ENCODE measurements at places on chromosomes 3 and 15.

- no peak for DNase-seq
These were observed 75.9 kb upstream of the FGF12 start for GRCh38 chr3:192802957-192803899.

GRCh38 chr3:123948449-123948848 lies 12.6 kb downstream of the CCDC14 start:
- no peak for DNase-seq

DNA sequence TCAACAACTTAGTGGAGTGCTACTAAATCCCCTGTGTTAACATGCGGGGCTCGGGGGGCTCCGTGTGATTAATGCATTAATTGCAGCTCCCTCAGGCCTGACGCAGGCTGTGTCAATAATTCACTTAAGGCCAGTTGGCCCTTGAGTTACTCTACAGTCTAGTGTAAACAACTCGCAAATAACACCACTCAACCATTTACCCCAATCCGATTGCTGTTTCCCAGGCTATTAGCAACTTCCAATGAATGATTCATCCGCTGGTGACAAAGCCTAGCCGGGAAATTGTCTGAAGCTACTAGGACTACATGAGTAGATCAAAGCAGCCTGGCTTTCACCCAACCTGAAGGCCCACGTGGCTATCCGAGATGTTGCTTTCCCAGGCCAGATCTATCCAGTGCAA lies 121.3 kb upstream of the SOX14 start:
- DNase-seq, result no peak

GRCh38 chr3:114218006-114218405 lies 19.4 kb downstream of the ZNF80 start:
- DNase-seq, result no peak

DNA sequence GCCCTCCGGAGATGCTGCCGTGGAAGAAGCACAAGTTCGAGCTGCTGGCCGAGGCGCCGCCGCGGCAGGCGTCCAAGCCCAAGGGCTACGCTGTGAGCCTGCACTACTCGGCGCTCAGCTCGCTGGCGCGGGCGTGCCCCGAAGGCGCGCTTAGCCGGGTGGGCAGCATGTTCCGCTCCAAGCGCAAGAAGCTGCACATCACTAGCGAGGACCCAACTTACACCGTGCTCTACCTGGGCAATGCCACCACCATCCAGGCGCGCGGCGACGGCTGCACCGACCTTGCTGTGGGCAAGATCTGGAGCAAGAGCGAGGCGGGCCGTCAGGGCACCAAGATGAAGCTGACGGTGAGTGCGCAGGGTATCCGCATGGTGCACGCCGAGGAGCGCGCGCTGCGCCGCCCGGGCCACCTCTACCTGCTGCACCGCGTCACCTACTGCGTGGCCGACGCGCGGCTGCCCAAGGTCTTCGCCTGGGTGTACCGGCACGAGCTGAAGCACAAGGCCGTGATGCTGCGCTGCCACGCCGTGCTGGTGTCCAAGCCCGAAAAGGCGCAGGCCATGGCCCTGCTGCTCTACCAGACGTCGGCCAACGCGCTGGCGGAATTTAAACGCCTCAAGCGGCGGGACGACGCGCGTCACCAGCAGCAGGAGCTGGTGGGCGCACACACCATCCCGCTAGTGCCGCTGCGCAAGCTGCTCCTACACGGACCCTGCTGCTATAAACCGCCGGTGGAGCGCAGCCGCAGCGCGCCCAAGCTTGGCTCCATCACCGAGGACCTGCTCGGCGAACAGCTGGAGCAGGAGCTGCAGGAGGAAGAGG lies 1.3 kb downstream of the FAM43A start:
- DNase-seq, result peak; percentile 12

- no peak for DNase-seq
These were observed 121.8 kb downstream of the ADAM10 start for GRCh38 chr15:58627701-58628100.

DNA sequence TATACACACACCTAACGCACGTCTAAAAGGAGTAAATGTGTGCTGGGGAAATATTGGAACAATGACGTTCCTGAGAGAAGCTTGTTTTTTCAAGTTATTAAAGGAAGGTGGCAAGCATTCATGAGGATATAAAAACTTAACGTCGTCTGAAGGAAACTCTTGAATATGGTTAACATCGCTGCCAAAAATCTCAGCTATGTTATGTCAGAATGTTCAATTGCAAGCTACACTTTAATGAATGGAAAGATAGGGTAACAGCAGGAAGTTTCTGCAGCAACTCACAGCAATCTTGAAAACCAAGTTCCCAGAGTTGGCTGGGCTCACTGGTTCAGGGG lies 54.3 kb upstream of the MEF2A start:
- no peak for DNase-seq

GRCh38 chr3:142007710-142008399 lies 131.4 kb downstream of the ATP1B3 start:
- no peak for DNase-seq

DNA sequence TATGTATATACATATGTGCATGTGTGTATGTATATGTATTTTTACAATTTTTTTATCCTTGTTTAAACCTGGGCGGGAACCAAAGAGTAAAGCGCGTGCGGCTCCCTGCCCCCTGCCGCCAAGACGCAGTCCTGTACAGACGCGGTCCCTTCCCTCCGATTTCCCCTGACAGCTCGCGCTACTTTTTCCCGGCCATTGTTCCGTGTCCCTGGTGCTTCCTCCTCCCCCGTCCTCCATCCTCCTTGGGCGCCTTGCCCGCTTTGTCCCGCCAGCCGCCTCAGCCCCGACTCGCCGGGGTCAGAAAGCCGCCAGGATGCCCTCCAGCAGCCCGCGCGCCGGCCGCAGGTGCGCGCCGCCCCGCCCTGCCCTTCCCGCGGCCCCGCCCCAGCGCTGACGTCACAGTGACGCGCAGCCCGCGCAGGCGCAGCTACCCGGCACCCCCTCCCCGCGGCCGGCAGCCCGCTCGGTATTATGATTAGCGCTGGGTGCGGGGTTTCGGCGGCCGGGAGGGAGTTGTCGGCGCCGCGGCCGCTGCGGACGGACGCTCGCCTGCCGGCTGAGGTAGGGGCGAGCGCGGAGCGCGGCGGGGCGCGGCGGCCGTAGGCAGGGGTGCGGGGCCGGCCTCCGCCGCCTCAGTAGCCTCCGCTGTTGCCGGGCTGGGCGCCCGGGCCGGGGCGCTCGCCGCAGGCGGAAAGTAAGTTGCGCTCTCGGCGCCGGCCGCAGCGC lies at the start of gene SNRK:
Gene SNRK (plus strand): TSS at position 426 of the 726 bp plus-strand sequence. CDS start 16,664 bp downstream, outside the sequence.
- peak; percentile 91 for DNase-seq

DNA sequence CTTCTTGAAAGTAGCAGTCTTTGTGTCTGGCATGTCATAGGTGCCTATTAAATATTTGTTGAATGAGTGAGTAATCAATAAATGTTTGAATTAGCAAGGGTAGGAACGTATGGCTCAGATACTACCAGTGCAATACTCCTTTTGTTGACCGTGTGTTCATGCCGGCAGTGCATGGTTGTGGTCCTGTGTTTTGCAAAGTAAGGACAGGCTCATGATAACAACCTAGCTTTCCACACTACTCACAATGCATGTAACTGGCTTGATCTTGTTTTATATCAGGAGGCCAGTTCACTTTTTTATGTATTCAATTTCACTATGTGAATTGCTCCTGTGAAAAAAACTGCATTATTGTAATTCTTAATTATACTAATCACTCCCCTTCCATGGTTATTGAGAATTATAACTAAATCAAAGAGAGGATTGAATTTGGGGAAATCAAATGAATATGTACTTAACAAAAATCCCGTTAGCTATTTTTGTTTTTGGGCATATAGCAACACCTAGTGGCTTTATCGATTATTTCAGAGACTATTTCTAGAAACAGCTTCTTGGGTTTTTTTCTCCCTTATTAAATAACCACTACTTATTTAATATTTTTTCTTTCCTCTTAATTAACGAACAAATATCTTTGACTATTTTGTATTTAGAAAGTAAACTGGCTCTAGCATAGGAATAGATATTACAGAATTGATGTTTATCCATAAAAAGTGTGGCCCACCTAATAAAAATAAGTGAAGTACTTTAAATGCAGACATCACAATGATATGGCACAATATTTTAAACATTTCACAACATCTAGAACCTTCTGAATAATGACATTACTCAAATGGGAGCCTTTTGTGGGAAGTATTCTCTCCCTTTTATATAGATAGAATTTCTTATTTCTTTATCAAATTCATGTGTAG lies 218.5 kb downstream of the BBX start:
- no peak for DNase-seq

DNA sequence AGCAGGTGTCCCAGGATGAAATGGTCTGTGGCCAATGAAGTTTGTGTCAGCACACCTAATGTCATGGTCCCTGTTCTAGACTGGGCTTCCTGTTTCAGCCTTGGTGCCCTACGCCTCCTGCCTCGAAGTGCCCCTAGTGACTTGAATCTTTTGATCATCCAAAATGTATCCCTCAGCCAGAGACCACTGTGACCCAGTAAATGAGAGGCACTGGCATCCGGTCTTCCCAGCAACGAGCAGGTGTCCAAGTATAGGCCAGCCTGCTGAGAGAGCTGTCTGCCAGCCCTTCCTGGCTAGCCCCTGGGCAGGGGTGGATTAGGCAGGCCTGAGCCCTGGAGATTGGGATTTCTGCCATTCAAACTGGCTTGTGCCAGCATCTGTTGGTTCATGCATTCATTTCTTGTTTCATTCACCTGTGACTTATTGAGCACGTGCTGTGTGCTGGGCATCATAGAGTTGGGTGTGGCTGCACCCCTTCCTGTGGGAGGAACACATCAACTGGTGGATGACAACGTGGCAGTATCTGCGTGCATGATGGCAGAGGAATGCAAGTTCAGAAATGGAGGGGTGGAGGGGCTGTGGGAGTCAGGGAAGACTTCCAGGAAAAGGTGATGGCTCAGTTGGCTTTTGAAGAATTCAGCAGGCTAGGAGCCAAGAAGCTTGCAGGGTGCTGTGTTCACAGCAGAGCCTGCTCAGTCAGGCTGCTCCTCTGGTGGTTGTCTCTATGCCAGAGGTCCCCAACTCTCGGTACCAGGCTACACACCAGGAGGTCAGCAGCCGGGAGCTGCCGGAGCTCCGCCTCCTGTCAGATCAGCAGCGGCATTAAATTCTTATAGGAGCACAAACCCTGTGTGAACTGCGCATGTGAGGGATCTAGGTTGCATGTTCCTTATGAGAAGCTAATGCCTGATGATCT lies 21.6 kb downstream of the ESYT3 start:
- no peak for DNase-seq

DNA sequence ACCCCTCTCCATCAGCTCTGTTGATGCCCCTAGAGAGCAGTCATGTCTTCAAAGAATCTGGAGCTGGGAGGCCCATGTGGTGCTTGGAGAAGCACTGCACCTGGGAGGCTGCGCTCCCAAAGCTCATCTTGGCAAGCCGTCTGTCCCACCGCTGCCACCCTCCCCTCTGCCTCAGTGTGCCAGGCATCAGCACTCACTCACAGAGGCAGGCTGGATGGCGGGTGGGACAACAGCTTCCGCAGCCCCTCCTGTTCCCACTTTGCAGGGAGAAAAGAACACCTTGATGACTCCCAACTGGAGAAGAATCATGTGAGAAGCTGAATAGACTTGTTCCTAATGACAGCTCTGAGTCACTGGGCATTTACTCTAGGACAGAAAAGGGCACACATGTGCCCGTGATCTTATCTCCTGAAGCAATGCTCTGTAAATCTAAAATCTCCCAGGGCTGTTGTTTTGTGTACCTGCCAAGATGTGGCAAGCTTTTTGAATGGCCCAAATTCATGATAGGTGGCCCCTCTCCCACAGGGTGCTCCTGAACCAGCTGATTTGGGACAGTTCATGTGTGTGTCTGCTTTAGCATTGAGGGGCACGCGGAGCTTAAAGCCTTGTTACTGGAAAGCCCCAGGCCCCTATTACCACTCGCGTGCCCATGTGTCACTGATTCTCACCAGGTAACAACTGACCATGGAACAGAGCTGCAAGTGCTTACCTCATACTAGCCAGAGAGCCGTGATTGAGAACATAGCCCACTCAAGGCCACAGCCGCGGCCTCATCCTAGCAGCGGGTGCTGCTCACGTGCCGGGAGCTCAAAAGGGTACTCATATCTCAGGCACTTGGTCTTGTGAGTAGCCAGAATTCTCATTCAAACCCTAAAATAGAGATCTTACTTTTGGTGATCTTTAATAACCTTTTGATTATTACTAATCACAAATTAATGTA lies 104.4 kb downstream of the DNAJB8 start:
- no peak for DNase-seq

DNA sequence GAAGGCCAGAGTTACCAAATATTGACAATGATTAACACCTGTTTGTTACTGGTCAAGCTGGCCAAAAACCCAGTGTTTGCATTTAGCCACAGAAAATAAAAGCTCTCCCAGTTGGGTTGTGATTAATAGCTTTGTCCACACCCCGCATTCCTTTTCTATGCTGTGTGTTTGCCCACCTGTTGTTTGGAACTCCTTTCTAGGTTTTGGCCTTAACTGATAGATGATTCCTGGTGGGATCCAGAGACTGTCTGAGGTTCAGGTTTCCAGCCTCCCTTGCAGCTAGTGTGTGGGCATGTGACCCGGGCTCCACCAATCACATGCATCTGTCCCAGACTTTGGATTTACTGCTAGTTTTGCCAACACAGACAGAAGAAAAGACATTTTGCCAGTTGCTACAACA lies 83.8 kb downstream of the PTPRG start:
- no peak for DNase-seq

DNA sequence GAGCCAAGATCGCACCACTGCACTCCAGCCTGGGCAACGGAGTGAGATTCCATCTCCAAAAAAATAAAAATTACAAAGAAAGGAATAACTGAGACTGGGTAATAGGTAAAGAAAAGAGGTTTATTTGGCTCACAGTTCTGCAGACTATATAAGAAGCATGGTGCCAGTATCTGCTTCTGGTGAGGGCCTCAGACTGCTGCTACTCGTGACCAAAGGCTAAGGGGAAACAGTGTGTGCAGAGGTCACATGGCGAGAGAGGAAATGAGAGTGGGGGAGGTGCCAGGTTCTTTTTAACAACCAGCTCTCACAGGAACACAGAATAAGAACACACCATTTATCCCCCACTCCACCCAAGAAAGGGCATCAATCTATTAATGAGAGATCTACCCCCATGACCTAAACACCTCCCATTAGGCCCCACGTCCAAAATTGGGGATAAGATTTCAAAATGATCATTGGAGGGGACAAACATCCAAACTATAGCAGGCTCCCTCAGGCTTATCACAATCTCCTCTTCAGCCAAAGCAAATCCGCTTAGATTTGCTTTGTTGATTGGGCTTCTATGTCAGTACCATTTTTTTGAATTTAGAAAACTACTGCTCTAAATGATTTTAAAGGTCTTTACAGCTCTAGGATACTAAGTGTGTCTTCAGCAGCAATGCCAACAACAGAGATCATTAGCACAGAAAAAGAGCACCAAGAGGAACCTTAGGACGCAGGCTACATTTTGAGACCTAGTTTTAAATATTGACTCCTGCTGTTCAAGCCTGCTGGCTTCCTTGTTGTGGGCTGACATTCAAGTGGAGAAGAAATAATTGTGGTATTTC lies 84.2 kb upstream of the TBL1XR1 start:
- no peak for DNase-seq

- no peak for DNase-seq
These were observed 143.0 kb downstream of the TNIK start for GRCh38 chr3:171317171-171317570.

DNA sequence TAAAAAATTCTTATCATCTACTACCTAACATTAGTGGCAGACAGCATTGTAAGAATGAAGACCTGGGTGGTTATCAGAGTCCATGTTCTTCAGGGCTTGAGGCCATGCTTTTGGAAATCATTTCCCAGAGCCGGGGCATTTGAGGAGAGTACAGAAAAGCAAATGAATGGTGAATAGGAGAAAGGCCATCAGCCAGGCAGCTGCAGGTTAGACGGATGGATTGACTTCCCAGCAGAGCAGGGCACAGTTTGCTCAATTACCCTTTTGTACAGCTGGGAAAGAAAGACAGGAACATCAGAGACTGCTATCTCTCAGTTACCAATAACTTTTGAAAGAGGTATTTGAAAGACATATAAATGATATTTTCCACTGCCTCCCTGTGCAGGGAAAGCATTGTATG lies 135.6 kb downstream of the ALCAM start:
- no peak for DNase-seq

Data from stimulated activated CD8-positive, alpha-beta memory T cell treated with anti-CD3 and anti-CD28 coated beads, Interleukin-2, amount 100 ng/mL, for 48 hours (primary cell).